ENCODE measurements at places on chromosomes 3 and 15. TPM values are rescaled to one million over a fixed set of nuclear protein-coding genes. Genes with fewer than 3 reads are reported as not detected.

The ACOX2 gene
- total RNA-seq, result 1.1 TPM

DNA sequence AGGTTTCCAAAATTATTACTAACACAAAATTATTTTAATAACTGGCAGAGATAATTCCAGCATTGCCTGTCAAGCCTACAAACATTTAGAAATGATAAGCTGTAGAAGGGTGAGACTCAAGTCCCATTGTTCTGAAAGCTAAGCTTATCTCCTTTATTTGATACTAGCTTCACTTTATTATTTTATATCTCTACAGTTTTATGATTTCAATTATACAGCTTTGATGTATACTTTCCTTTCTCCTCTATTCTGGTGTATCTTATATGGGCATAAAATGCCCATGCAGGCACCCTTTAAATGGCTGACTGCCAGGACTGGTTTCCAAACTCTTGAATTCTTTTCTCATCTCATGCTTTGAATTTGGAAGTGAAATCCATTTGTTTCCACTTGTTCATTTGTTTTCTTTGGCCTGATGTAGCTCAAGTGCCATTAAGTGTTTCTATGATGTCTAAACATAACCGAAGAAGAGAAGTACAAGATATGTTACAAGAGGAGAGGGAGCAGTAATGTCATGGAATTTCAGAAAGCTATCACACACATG lies 372.1 kb upstream of the ARHGEF26 start:
- H3K27me3 ChIP-seq, result no peaks in the 10 kb centered on the region
- H3K4me3 ChIP-seq, result no peak overlapping the region
- H3K27ac ChIP-seq, result no peak overlapping the region
- DNase-seq, result no peak
- no peaks in the 10 kb centered on the region for H3K4me1 ChIP-seq

The DISP2 gene
- total RNA-seq, result 3.6 TPM

- no peak overlapping the region for H3K4me3 ChIP-seq
- no peak overlapping the region for H3K27ac ChIP-seq
- DNase-seq, result no peak
- no peaks in the 10 kb centered on the region for H3K27me3 ChIP-seq
- H3K36me3 ChIP-seq, result no peaks in the 10 kb centered on the region
- peaks cover 5% of the 10 kb centered on the region for H3K4me1 ChIP-seq
Observed at GRCh38 chr3:138469874-138470273, 35.5 kb downstream of the ESYT3 start.

The PIGBOS1 gene
- total RNA-seq, result 15.4 TPM

DNA sequence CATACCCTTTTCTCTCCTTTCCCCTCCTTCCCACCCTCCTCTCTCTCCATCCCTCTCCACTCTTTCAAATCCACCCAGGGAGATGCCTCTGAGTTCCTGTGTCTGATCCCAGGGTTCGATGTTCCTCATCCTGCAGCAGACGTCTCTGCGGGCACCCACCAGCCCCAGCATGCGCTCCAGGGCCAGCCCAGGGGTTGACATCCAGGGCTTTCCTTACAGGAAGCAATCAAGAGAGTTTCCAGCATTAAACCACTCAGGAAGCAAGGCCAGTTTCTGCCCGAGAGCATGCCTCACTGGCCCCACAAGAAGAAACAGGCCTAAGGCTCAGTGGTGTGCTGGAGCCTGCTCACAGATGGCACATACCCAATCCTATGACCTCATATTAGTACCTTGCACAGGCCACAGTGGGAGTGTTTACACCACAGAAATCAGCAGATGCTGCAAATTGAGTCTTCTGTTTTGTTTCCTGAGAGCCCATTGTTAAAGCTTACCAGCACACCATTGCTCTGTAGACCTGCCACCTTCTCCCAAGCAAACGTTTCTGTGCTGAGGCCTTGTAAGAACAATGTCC lies 13.2 kb downstream of the SLC6A1 start:
- H3K4me1 ChIP-seq, result peaks cover 34% of the 10 kb centered on the region
- DNase-seq, result no peak
- H3K36me3 ChIP-seq, result peaks cover 4% of the 10 kb centered on the region

DNA sequence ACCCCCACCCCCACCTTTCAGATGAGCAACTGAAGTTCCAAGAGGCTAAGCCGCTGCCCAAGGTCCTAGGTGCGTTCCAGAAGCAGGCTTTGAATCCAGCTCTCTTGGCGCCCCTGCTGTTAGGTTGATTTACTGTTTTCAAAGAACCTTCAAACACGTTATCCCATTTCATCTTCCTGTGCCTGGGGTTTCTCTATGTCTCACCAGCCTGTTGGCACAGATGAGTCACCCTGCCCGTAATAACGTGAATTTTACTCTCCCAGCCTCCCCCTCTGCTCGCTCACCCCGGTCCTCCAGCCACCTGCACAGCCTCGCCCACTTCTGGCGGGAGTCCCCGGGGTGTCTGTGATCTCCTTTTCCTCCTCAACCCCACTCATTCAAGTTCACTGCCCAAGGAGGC lies 13.0 kb upstream of the TSEN2 start:
- no peak overlapping the region for H3K4me3 ChIP-seq
- no peak for DNase-seq
- H3K27ac ChIP-seq, result no peak overlapping the region
- peaks cover 7% of the 10 kb centered on the region for H3K4me1 ChIP-seq

The FSD2 gene
- total RNA-seq, result not detected

DNA sequence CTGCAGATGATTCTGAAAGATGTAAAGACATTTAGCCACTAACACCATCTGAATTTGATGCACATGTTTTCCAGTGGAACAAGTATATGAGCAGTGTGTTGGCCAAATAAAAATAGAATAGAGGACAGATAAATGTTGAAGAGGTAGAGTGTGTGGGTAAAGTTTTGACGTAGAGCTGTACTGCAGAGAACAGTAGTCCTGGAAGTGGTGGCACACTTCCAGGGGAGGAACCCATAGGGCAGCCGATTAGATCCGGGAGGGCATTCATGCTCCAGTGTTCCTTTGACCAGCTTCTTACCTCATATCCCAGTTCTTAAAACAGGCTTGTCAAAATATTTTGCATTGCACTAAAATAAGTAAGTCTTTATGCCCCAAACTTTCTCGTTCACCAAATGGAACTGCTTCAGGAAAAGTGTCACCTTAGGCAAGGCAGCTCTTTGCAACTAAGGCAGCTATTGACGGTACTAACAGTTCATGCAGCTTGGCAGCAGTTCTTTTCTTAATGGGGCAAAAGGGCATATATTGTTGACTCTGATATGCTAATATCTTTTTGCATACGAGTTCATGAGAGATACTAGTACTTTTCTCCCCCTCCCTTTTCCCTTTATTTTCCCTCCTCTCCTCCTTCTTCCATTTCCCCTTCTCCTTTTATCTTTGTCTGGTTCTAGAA lies 429.3 kb upstream of the AZI2 start:
- H3K27me3 ChIP-seq, result no peaks in the 10 kb centered on the region
- no peak overlapping the region for H3K4me3 ChIP-seq
- DNase-seq, result no peak
- H3K4me1 ChIP-seq, result no peaks in the 10 kb centered on the region

The CCDC39 gene
- total RNA-seq, result 0.46 TPM

GRCh38 chr3:39372833-39373232 lies 10.3 kb upstream of the SLC25A38 start:
- no peak for DNase-seq
- H3K4me1 ChIP-seq, result peaks cover 15% of the 10 kb centered on the region
- H3K27me3 ChIP-seq, result peaks cover 13% of the 10 kb centered on the region
- H3K27ac ChIP-seq, result no peak overlapping the region
- peaks cover 5% of the 10 kb centered on the region for H3K36me3 ChIP-seq

DNA sequence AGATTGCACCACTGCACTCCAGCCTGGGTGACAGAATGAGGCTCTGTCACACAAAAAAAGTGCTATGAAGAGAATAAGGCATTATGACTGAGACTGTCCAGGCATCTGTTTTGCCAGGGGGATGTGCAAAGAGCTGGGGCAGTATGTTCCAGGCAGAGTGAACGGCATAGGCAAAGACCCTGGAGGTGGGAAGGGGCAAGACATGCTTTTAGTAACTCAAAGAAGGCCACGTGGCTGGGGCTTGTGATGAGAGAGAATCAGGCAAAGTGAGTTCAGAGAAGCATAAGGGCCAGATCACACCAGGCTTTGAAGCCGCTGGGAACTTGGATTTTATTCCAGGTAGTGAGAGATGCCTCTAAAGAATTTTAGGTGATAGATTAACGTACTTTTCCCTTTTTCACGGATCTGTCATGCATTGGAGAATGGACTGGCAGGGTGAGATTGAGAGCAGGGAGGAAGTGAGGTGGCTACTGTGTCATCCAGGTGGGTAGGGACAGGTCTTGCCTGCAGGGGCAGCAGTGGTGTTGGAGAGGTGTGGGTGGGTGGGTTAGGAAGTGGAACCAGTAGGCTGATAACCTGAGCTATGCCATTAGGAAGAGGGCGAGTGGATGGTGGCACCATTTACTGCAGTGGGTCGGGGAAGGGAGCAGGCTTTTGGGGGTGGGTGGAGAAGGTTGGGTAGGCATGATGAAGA lies 31.7 kb downstream of the ATP2B2 start:
- peaks cover 1% of the 10 kb centered on the region for H3K36me3 ChIP-seq
- H3K27me3 ChIP-seq, result peaks cover 6% of the 10 kb centered on the region
- peaks cover 9% of the 10 kb centered on the region for H3K4me1 ChIP-seq
- DNase-seq, result no peak

DNA sequence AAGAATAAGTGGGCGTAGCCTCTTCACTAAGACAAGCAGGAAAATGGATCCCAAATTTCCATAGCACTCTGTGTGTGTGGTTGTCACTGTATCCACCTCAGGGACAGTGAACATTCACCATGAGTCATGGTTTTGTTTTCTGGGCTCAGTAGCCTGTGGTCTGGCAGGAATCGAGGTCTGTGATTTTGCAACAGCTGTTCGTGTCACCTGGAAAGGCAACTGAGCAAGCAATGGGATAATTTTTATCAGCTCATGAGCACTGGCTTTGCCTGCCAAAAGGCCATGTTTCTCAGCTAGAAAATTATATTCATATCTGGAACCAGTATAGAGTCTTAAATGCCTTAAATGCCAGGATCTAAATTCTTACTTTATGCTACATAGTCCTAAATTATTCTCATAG lies 60.9 kb downstream of the STRIT1 start:
- no peak overlapping the region for H3K4me3 ChIP-seq
- H3K4me1 ChIP-seq, result no peaks in the 10 kb centered on the region
- H3K27me3 ChIP-seq, result peaks cover 2% of the 10 kb centered on the region
- no peak for DNase-seq
- H3K36me3 ChIP-seq, result no peaks in the 10 kb centered on the region
- no peak overlapping the region for H3K27ac ChIP-seq

GRCh38 chr3:126113733-126114442 lies 30.0 kb upstream of the SLC41A3 start:
- H3K27me3 ChIP-seq, result peaks cover 6% of the 10 kb centered on the region
- DNase-seq, result peak; percentile 42
- no peaks in the 10 kb centered on the region for H3K4me1 ChIP-seq
- H3K27ac ChIP-seq, result no peak overlapping the region
- H3K36me3 ChIP-seq, result no peaks in the 10 kb centered on the region
- no peak overlapping the region for H3K4me3 ChIP-seq

The MAPKBP1 gene
- 36.2 TPM for total RNA-seq

The MORC1 gene
- total RNA-seq, result 0.10 TPM

DNA sequence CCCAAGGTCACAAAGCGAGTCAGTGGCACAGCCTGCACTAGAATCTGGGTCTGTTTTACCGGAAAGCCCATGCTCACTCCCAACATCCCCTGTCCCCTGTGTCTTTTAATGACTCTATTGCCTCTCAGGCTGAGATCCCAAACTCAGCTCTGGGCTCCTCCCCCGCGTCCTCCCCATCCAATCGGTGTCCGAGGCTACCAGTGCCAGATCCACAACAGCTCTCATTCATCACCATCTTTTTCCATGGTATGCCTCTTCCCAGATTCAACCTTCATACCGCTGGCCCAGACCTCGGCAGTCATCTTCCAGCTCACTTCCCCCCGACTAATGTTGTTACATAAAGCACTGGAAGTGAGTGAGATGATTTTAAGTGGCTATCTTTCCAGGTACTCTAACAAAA lies 16.1 kb upstream of the KY start:
- no peak overlapping the region for H3K27ac ChIP-seq
- no peak overlapping the region for H3K4me3 ChIP-seq
- DNase-seq, result no peak
- peaks cover 7% of the 10 kb centered on the region for H3K27me3 ChIP-seq

DNA sequence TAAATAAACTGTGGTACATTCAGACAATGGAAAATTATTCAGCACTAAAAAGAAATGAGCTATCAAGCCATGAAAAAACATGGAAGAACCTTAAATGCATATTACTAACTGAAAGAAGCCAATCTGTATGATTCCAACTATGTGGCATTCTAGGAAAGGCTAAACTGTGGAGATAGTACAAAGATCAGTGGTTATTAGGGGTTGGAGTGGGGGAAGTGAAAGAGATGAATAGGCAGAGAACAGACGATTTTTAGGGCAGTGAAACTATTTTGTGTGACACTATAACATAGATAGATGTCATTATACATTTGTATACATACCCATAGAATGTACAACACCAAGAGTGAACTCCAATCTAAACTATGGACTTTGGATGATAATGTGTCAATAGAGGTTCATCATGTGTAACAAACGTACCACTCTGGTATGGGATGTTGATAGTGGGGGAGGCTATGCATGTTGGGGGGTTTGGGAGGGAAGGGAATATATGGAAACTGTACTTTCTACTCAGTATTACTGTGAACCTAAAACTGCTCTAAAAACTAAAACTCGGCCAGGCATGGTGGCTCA lies 29.0 kb downstream of the RAB27A start:
- no peak for DNase-seq
- peaks cover 9% of the 10 kb centered on the region for H3K36me3 ChIP-seq
- peaks cover 2% of the 10 kb centered on the region for H3K27me3 ChIP-seq
- no peak overlapping the region for H3K27ac ChIP-seq
- H3K4me1 ChIP-seq, result peaks cover 2% of the 10 kb centered on the region

The MRAS gene
- 5.9 TPM for total RNA-seq

DNA sequence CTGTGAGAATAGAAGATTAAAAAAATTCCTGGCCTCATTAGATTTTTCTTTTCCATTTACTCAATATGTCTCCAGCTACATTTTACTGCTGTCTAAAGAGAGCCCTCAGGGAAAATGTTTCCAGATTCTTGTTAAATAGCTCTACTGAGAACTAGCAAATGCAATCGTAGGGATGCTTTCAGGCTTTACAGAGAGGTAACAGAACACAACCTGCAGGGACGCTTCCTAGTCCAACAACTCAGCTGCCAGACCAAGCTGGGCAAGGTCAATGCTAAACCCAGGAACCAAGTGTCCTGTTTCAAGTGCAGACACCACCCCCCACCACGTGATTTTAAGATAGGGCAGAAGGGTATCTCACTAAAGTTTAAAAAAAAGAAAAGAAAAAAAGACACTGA lies 25.2 kb downstream of the ARHGEF3 start:
- H3K4me3 ChIP-seq, result no peak overlapping the region
- no peak for DNase-seq
- peaks cover 3% of the 10 kb centered on the region for H3K4me1 ChIP-seq
- H3K36me3 ChIP-seq, result no peaks in the 10 kb centered on the region
- H3K27me3 ChIP-seq, result peaks cover 4% of the 10 kb centered on the region
